ENCODE measurements at places on chromosomes 2 and 18. TPM values are rescaled to one million over a fixed set of nuclear protein-coding genes. Genes with fewer than 3 reads are reported as not detected.

GRCh38 chr18:62285281-62285680 lies 39.8 kb upstream of the TNFRSF11A start:
- ATAC-seq, result no peak

- no peak for ATAC-seq
Measured at GRCh38 chr2:162824304-162824703, 14.3 kb downstream of the KCNH7 start.

- ATAC-seq, result no peak
Measured at GRCh38 chr18:3626929-3627458, 177.0 kb downstream of the TGIF1 start.

GRCh38 chr18:50203801-50204604 lies 9.1 kb upstream of the MYO5B start:
- peak; percentile 43 for ATAC-seq

GRCh38 chr2:186590350-186590758 lies 498 bp downstream of the ITGAV start:
- peak; percentile 21 for ATAC-seq

GRCh38 chr2:142112757-142113221 lies 18.0 kb downstream of the LRP1B start:
- ATAC-seq, result no peak

GRCh38 chr2:154960802-154961583 lies 262.5 kb downstream of the KCNJ3 start:
- ATAC-seq, result no peak

DNA sequence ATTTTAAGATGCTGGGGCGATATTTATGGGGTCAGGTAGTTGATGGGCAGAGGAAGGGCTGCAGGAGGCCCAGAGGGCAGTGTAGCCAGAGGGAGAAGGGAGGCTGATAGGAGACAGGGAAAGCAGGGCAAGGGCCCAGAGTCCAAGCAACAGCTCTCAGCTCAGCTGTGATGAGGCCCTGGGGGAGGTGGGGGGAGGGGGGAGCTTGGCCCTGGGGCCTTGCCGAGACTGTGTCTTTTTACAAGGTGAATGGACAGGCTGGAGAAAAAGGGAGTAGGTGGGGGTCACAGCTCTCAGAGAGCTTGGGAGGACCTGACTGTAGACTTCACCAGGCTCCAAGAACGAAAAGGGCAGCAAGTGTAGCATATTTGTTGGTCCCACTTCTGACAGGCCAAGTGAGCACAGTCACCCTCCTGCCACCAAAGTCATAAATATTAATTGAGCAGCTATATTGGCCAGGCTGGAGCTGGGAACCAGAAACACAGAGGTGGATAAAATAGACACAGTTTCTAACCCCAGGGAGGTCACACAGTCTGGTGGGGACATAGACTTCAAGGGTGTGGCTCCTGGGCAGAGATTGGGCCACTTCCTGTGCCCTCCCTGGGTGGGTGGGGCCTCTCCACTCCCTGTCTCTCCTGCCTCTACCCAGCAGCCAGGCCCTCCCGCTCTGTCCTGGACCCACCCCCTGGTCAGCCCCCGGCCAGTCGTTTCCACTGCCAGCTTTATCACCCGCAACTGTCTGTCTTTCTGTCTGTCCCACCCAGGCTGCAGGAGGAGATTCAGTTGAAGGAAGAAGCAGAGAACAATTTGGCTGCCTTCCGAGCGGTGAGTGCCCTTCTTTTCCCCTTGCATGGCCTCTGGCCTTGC lies 1.4 kb downstream of the DES start:
- ATAC-seq, result peak; percentile 57

DNA sequence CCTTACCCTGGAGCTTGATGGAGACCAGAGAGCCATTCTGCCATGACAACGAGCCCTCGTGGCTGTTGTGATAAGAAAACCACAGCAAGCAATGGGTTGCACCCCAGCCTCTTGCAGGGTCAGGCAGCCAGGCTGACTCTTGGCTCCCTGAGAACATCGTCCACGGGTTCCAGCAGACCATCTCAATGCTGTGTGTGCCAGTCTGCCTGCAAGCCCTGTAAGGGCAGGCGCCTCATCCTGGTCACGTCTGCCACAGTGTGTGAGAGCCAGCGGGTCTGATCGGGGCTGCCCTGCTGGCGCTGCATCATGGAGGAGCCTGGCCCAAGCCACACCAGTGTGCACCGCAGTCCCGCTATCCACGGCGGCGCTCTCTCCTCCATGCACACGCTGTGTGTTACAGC lies 71.0 kb upstream of the MGAT4A start:
- ATAC-seq, result no peak

GRCh38 chr18:8314124-8314523 lies 295.1 kb upstream of the RAB12 start:
- no peak for ATAC-seq

DNA sequence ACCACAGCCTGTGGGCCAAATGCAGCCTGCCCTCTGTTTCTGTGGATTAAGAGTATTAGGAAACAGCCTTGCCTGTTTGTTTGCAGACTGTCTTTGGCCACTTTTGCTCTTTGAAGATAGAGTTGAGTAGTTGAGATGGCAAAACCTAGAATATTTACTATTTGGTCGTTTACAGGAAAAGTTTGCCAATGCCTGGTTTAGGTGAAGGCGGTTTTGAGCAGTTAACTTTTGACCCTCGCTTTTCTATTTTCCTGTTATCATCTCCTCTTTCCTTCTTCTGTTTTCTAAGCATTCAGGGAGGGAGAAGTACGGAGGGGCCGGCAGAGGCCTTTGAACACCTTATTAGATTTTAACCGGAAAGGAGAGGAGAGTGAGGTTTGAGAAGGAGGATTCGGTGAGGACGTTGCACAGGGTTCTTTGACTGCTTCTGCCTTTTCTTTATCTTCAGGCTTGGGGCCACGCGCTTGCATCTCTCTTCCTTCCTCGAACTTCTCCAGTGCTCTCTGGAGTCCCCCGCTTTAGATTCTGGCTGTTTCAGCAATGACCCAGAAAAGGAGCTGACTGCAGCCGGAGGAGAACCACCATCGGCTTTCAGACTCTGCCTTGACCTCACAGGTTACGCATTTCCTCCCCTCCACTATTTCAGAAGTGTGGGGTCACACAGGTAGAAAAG lies 39.2 kb downstream of the IL1R2 start:
- no peak for ATAC-seq

- ATAC-seq, result no peak
Measured at GRCh38 chr2:202096736-202097135, 23.7 kb downstream of the KIAA2012 start.

DNA sequence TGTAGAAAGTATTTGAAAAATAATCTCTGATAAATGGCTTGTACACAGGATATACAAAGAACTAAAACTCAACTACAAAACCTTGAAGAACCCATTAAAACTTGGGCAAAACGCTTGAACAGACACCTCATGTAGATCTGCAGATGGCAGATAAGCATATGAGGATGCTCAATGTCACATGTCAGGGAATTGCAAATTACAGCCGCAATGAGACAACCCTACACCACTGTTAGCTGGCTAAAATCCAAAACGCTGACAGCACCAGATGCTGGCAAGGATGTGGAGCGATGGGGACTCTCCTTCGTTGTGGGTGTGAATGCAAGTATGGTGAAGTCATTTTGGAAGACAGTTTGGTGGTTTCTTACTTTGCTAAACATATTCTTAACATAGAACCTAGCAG lies 53.7 kb downstream of the SNTG2 start:
- ATAC-seq, result no peak

- no peak for ATAC-seq
Measured at GRCh38 chr2:158953454-158953853, 15.0 kb upstream of the TANC1 start.

DNA sequence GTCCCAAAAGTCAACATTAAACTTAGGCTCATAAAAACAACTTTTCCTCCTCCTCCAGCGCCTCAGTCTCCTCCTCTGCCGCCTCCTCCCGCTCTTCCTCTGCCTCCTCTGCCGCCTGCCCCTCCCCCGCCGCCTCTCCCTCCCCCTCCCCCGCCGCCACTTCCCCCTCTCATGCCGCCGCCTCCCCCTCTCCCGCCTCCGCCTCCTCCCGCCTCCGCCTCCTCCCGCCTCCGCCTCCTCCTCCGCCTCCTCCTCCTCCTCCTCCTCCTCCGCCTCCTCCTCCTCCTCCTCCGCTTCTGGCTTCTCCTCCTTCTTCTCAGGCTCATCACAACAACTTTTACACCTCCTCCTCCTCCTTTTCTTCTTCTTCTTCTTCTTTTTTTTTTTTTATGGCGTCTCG lies 599.9 kb downstream of the TMEM182 start:
- ATAC-seq, result no peak

DNA sequence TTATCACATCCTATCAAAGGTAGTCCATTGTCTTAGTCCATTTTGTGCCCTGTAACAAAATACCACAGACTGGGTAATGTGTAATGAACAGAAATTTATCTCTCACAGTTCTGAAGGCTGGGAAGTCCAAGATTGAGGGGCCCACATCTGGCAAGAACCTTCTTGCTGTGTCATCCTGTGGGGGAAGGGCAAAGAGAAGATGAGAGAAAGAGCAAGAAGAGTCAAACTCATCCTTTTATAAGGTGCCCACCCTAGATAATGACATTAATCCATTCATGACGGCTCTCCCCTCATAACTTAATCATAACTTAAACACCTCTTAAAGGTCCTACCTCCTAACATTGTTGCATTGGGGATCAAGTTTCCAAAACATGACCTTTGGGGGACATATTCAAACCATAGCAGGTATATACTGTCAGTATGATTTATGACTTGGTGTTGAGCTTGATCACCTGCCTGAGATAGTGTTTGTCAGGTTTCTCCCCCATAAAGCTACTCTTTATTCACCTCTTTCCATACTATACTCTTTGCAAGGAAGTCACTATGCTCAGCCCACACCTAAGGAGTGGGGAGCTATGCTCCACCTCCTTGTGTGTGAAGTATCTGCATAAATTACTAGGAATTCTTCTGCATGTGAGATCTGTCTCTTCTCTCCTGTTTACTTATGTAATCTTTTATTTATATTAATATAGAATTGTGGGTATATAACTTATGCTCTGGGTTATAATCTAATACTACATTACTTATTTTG lies 5.2 kb upstream of the MAP3K2 start:
- no peak for ATAC-seq

DNA sequence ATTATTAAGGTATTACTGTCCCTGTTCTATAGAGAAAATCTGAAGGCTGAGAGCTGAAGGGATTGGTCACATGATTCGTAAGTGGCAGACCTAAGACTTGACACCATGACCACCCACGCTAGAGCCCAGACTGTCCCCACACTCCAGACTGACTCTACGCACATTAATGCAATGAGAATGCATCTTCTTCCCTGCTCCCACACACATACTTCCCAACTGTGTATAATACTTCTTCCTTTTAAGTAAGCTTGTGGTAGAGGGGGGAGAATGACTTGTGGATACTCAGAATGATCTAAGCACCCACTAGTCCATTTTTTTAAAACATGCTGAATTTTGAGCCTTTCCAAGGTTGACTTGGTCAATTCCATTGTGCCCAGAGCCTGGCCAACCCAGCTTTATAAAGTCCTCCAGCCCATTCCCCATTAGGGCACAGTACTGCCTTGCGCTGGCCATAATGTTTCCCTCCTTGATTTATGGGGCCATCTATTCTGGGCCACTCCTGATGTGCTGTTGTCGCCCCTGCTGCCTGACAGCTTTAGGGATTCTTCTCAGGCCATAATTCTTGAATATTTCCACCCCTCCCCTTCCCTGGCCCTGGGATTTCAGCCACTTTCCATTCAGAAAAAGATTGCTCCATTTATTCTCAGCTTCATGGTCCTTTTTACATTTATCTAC lies 28.7 kb downstream of the ALK start:
- no peak for ATAC-seq

DNA sequence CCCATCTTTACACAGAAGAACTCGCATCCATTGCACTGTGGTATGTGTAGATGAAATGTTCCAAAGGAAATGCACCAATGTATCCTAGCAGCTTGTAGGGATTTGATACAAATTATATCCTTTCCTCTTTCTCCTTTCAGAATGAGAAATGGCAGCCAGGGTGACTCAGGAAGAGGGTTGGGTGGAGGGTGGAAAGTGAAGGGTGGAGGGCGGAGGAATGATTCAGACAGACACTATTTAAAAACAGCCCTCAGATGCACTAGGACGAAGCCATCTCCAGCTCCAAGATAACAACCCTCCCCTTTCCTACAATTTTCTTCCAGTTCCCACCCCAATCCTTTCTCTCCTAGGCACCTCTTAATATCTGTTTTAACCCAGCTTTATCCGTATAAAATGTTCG lies 96.2 kb upstream of the STK39 start:
- ATAC-seq, result no peak

DNA sequence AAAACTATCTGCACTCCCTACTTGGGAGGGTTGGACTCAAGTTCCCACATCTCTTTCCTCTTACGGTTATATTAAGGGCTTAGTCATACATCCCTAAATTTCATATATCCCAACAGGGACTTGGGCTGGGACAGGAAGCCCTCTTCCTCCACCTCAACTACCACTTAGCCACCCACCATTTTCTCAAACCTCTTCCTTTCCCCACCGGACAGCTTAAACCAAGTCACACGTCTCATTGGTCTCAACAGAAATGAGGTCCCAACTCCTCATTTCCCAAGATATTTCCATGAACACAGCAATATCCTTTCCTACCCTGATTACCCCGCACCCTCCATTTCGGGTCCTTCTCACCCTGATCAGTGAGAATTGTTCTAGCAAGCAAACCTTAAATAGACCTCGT lies 736 bp downstream of the ZSCAN30 start:
- no peak for ATAC-seq

- no peak for ATAC-seq
Measured at GRCh38 chr18:76667603-76668002, 154.8 kb upstream of the ZNF236 start.

NAT8 gene
- total RNA-seq, result not detected

MARS2 gene
- 3.7 TPM for total RNA-seq

ALPG gene
- not detected for total RNA-seq

CYP27A1 gene
- 20.9 TPM for total RNA-seq

LGALSL gene
- 12.8 TPM for total RNA-seq

PIK3C3 gene
- total RNA-seq, result 55.6 TPM

RAB6C gene
- total RNA-seq, result 1.9 TPM
